Right renal pelvis (tissue), 4 donors: ENCODE measurements at places on chromosomes 1 and 21. TPM values are rescaled to one million over a fixed set of nuclear protein-coding genes. Genes with fewer than 3 reads are reported as not detected.

Gene DENND2C
- 3.2 TPM for polyA plus RNA-seq

Gene SLC1A7
- 0.12 TPM for polyA plus RNA-seq

DNA sequence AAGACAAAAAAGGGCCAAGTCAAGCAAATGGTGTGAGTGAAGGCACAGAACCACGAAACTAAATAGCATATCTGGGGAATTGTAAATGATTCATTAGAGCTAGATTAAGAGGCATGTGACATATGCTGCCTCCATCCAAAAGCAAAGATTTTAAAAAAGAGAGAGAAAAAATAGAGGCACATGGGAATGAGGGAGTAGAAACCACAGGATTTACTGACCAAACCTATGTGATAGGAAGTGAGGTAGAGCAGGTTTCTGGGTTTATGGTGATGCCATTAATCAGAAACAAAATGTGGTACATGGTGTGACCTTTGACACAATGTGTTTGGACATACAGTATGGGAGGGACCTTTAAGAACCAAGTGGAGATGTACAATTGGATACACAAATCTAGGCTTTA is 13.6 kb downstream of the C1orf52 start:
- DNase-seq, result no peak

DNA sequence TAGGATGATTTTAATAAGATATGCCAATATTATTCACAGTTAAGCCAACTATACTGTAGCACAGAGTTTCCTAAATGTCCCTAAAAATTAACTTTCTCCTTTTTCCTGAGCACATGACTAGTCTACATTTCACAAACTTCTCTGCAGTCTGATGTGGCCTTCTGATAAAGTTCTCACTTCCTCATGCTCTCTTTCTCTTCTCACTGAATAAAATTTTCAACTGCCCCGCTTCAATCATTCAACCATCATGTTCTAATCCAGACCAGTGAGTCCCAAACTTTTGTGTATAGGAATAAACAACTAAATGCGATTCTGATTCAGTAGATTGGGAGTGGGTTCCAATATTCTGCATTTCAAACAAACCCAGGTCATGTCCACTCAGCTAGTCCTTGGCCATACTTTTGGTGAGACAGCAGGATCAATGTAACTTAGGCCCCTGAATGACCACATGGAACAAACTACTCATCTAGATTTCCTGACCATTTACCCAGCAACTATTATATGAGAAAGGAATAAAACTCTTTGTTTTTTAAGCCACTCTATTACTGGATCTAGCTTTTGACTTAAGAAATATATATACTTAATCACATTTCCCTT is 20.1 kb downstream of the TUT4 start:
- DNase-seq, result no peak

- no peak for DNase-seq
These were observed 1.4 kb downstream of the DESI2 start for GRCh38 chr1:244654108-244655038.

Gene CSF3R
- polyA plus RNA-seq, result 3.4 TPM
